ENCODE measurements at places on chromosomes 12 and 14.

DNA sequence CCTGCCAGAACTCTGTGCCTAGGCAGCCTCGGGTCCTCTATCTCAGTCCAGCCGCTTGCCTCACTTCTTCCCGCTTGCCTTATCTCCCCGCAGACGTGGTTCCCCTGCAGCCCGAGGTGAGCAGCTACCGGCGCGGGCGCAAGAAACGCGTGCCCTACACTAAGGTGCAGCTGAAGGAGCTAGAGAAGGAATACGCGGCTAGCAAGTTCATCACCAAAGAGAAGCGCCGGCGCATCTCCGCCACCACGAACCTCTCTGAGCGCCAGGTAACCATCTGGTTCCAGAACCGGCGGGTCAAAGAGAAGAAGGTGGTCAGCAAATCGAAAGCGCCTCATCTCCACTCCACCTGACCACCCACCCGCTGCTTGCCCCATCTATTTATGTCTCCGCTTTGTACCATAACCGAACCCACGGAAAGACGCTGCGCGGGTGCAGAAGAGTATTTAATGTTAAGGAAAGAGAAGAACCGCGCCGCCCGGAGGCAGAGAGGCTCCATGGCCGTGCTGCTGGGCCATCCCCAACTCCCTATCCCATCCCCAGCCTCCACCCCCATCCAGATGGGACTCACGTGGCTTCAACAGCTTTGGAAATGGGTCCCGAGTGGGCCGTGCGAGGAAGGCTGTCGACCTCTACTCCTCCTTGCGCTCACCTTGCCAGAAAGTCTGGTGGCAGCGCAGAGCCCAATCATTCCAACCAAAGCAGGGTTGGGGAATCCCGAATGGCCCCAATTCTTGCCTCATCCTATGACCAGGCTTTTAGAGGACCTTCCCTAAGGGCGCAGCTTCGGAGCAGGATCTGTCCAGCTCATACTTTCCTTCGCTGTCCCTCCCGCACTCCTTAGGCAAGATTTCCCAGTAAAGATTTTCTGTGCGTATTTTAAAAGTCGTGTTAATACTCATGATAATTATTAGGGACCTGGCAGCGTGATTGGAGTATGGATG lies 6.5 kb downstream of the HOXC13 start:
- DNase-seq, result no peak

DNA sequence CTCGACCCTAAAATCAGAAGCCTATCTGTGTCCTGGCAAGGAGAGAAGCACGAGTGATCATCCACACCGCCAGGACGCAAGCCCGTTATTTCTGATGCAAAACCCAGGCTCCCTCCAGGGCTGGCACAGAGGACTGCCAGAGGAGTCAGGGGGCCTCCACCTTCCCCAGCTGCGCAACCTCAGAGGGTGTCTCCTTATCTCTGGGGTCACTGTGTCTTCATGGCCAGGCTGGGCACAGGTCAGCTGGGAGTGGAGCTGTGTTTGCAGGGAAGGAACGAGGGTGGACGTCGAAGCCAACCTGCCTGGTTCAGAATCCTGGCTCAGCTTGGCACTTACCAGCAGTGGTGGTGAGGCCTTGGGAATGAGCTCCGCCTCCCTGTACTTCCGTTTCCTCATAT lies 12.0 kb upstream of the SERPINA3 start:
- DNase-seq, result no peak

DNA sequence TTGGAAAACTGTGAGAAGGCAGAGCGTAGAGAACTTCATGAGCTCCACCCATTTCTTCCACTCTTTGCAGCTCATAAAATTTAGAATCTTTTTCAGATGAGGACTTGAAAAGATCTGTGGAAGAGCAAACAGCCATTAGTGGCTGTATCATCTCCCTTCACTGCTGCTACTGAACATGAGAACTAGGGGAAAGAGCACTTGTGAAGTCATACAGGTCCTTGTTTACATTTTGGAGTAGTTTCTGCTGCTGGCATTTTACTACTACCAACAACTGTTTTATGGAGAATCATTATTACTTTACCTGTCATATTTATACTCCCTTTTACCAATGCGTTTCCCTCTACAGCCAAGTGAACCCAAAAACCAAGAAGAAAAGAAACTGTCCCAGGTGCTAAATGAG lies 41.0 kb downstream of the RPGRIP1 start:
- DNase-seq, result no peak

DNA sequence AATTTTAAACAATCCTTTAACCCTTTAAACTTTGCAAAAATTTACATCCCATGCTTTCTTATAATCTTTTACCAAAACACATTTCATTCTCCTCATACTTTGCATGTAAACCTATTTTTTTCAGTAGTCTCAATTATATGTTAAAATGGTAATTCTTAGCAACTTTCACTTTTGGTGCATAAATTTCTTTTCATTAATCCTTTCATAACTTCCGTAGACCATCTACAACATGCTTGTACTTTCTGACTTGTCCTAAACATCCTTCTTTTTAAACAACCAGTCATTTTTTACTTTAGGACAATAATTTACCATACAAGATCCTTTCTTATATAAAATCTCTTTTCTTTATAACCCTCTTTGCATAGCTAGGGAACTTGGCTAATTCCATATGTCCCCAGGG lies 19.5 kb downstream of the CCDC91 start:
- peak; percentile 22 for DNase-seq

DNA sequence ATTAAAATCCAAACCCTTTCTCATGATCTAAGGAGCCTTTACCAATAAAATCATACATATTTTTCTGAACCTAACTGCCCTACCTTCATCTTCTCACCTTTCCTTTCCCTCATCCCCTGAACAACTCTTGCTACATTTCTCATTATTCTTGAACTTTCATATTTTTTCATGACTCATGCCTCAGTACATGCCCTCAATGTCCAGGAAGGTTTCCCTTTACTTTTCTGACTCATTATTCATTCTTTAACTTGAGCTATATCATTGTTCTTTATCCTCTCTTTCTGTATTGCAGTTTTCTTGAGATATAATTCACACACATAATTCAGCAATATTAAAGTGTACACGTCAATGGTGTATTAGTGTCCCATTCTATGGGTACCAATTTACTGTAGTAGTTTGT lies 231.0 kb downstream of the ALG10B start:
- DNase-seq, result no peak

DNA sequence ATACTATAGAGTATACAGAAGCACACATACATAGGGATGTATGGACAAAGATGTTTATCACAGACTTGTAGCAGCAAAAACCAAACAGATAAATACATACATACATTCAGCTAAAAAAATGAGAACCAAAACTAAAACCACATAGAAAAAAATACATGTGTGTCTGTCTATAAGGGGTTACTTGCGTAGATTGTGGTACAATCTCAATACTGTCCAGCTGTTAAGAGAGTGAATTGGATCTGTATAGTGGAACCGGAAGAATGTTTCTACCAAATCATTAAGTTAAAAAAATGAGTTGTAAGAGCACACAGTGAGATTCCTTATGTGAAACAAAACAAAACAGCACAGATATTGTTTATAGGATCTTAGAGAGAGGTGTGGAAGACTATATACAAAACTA lies 44.2 kb upstream of the DCD start:
- DNase-seq, result no peak

DNA sequence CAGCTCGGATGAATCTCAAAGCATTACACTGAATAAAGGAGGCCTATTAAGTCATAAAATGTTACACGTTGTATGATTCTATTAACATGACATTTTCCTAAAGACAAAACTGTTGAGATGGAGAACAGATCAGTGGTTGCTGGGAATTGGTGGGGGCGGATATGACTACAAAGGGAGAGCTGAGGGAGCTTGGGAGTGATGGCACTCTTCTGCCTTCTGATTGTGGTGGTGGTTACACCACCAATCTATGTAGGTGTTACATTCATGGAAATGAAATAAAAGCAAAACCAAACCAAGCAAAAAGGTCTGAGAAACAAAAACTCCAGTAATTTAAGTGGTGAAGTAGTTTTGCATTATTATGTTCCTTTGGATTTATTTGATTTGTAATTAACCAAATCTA lies 16.4 kb upstream of the EVL start:
- DNase-seq, result no peak

DNA sequence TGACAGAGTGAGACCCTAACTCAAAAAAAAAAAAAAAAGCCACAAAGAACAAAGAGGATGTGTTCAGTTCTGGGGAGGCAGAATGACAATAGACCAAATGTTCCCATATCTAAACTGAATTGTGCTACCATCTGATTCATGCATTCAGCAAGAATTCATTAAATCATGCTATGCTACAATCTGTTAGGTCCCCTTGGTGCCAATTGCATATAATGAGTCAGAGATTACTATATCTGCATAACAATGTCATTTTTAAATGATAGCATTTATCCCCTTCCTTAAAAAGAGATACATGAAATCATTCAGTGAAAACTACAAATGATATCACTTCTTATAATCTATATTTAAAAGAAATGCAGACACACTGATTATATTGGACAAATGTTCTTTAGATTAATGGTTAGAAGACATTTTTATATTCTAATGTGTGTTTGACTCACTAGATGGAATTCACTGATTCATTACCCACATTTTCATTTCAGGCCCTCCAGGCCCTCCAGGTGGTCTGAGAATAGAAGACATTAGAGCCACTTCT lies 207.6 kb upstream of the PDZRN4 start:
- DNase-seq, result no peak

GRCh38 chr12:101891462-101891971 lies 14.1 kb downstream of the DRAM1 start:
- DNase-seq, result peak; percentile 76

DNA sequence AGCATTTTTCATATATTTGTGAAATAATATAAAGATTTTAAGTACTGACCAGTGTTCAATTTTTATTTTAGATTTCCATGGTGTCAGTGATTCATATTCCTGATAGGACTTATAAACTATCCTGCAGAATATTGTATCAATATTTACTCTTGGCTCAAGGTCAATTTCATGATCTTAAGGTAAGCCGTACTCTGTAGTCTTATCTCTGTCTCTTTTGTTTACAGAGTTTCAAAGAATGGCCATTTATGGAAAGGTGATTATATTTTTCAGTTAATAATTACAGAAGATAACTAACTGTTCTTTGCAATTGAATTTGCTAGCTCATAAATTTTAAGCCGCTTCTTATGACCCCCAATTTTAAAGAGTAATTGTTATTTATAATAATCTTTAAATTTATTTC lies 27.9 kb downstream of the CGRRF1 start:
- DNase-seq, result no peak

GRCh38 chr12:79115743-79116142 lies 251.2 kb downstream of the SYT1 start:
- no peak for DNase-seq

DNA sequence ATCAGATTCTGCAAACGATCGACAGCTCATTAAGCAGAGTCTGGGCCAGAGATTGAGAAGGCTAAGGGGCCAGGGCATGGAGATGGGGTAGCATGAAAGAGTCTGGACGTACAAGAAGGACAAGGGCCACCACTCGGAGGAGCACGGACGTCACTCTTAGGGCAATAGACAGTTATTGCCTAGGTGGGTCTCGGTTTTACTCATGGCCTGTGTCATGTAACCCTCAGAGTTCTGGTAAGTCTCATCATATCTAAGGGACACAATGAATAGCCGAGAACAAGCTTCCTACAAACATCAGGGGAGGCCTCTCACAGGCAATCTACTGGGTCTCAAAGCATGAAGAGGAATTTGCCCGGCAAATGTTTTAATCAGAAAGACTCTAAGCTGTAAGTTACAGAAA lies 30.4 kb upstream of the ITPK1 start:
- DNase-seq, result no peak

DNA sequence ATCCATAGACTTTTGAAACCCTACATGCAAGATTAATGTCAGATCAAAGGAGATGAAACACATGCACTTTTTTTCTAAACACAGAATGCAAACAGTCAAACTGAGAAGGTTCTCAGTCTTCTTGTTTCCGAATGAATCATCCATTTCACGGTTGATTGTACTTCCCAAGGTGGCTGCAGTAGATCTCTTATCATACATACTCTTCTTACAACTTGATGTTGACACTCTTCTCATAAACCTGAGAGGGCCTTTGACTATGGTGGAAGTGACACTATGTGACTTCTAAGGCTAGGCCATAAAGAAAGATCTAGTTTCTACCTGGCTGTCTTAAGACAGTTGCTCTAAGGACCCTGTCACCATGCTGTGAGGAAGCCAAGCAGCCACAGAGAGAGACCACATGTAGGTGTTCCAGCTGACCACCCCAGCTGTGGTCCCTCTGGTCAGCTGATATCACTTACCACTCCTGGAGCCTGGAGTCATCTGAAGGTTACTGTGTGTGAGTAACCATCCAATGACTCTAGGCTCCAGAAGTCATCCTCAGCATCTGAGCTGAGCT lies 67.2 kb upstream of the HMGA2 start:
- no peak for DNase-seq

DNA sequence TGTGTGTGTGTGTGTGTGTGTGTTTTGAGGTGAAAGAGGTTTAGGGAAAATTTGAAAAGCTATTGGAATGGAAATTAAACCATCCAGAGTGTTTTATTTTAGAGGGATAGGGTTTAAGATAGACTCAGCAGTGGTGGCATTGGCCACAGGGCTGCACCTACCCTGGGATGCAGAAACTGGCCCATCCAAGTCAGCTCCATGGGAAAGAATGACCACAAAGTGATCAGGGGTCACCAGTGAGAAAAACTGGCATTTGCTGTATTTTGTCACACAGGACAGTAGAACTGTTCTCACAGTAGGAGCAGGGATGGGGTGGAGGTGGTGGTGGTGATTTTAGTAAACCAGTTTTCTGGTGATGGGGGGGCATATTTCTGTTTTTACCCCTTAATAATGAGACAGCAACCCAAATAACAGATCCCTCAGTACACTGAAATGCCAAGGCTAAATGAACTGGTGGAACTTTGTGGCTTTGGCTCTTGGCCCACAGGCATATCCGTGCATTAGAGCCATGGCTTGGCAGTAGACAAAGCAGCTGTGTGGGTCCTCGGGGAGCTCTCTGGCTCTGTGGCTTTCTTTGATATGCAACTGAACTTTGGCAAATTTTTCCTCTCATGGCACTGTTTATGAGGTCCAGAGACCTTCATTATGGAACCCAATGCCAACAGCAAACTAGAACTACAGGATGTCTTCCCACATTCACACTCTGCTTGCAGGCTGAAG lies 348.3 kb downstream of the ZFP36L1 start:
- no peak for DNase-seq

DNA sequence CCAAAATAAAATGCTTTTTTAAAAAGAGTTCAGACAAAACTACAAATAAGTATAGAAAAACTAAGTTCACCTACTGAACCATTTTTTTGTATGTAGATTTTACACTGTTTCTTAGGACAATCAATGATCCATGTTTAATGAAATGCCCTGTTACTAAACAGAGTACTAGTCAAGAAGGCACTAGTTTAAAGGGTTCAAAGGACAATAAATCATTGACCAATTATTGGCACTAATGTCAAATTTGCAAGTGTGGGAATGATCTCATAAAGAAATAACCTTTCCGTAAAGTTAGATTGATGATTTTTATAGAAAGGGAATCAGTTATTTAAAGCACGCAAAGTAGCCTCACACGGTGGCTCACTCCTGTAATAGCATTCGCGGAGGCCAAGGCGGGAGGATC lies 4.2 kb downstream of the DNAI7 start:
- no peak for DNase-seq

- no peak for DNase-seq
Observed at GRCh38 chr12:5178571-5178970, 134.9 kb downstream of the KCNA5 start.

- DNase-seq, result no peak
Observed at GRCh38 chr12:28051516-28052354, 79.2 kb upstream of the PTHLH start.
